ENCODE measurements at places on chromosomes 4 and X. TPM values are rescaled to one million over a fixed set of nuclear protein-coding genes. Genes with fewer than 3 reads are reported as not detected.

DNA sequence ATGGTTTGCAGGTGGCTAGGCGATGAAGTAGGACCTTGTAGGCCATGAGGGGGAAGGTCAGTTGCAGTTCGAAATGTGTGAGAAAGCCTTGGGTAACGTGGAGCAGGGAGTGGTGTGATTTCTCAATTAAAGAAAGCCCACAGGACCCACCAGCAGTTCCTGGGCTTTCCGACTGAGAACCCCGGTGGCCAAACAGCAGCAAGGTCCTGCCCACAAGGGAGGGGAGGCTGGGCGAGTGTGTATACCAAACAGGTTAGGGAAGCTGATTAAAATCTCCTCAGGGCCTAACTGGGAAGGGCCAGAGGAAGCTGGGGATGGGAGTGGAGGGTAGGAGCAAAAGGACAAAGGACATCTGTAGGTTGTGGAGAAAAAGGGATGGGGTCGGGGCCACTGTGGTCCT, 2.4 kb downstream of the ATP6AP1 start:
- DNase-seq, result peak; percentile 61

DNA sequence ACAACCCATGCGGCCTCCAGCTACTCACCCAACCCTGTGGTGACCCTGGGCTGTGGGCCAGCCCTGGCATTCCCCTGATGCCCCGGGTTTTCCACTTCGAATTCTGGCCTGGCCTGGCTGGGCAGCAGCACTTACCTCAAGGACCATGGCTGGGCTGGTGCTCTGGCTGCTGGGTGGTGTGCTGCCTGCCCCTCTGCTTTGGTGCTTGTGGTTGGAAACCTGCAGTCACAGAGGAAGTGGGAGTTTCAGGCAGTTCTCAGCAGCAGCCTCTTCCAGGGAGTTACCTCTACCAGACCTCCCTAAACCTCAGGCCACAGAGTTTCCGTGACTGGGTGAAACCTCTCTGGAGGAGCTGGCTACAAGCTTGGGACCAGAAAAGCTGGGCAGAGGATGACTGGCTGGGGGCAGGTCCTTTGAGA, at the start of gene CXCR3:
Gene CXCR3, minus strand, starts transcription at position 209 of the 419 bp plus-strand sequence. Its CDS starts 62 bp downstream, at position 147.
- DNase-seq, result no peak

- no peak for DNase-seq
These were observed 44.5 kb upstream of the NDP start for GRCh38 chrX:44017676-44018075.

DNA sequence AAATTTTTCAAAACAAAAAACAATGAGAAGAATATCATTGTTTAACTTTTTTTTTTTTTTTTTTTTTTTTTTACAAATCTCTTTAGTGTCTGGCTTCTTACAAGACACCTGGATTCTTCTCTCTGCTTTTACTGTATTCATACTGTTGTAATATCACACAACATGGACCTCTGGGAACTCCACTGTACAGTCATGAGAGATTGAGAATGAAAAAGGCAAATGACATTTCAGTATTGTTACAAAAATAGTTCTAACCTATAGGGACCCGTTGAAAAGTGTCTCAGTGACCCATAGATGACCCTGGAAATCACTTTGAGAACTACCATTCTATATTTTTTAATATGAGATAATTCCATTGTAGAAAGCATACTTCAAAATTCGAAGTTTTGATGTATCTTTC, 124.4 kb downstream of the SLIT2 start:
- DNase-seq, result no peak

CXCL11 gene
- total RNA-seq, result 0.72 TPM

P2RY4 gene
- 7.0 TPM for total RNA-seq
